ENCODE measurements at places on chromosomes 3 and 15.

DNA sequence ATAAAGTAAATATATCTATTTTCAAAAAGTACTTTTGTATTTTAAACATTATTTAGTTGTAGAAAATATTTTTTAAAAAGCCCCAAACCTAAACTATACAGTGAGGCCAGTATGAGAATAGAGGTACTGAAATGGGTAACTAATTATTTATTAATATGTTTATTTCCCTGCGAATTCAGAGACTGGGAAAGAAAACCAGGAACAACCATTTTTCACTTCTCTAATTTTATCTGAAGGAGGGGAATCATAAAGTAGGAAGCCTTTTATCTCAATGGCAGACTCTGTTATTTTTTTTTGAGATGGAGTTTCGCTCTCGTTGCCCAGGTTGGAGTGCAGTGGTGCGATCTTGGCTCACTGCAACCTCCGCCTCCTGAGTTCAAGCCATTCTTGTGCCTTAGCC, 63.6 kb upstream of the TRAK1 start:
- no peak for DNase-seq

DNA sequence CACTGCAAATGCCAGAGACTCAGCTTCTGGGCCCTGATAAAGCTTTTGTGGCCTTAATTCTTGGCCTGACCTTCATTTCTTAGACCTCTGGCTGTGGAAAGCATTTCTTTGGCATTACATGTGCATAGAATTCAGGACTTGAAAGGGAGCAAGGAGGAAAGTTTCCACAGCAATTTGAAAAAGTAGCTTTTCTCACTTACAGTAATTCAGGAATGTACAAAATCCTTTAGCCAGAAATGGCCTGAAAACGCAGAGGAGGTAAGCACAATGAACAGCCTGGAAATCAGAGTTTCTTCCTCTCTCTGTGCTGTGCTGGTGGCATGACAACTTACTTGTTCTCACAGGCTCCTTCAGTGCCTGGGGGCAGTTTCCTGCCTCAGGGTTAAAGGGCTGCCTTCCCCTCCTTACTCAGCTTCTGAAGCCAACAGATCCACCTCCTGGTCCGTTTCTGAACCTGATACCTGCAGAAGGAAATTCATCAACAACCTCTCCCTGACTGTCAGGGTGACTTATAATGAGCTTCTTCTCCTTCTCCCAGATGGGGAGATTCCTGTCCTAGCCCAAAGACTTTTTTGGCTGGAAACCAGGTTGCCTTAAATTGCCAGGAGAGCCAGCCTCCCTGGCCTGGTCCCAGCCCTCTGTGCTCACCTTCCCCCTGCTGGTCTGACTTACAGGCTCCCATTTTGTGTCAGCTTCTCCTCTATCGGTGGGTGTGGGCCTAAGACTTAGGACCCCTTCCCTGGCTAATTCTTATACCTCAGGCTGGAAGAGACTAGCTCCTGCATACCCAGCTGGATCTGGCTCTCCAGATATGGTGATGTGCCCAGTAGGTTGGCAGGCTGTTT, 102.3 kb downstream of the MYRIP start:
- no peak for DNase-seq

- no peak for DNase-seq
Observed at GRCh38 chr15:86657305-86657704, 577.6 kb downstream of the AGBL1 start.

- no peak for DNase-seq
Observed at GRCh38 chr15:76799760-76800159, 105.4 kb downstream of the SCAPER start.

GRCh38 chr15:53974813-53975212, 3.4 kb upstream of the UNC13C start:
- DNase-seq, result no peak

DNA sequence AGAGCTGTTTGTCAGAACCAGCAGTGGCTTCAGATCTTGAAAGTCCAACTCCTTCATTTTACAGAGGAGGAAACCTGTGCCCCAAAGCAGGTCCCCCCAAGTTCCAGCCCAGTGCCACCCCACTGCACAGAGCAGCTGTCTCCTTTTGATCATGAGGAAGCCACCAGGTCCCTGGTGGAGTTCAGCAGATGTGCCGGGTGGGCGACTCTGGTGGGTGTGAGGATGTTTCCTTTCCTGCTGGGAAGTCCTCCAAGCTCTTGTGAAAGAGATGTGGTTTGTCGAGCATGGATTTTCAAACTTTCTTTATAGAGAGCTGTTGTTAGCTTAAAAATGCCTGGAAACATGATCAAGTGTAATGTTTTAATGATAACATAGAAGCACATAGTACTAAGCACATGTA, 52.0 kb downstream of the SMAD3 start:
- no peak for DNase-seq

DNA sequence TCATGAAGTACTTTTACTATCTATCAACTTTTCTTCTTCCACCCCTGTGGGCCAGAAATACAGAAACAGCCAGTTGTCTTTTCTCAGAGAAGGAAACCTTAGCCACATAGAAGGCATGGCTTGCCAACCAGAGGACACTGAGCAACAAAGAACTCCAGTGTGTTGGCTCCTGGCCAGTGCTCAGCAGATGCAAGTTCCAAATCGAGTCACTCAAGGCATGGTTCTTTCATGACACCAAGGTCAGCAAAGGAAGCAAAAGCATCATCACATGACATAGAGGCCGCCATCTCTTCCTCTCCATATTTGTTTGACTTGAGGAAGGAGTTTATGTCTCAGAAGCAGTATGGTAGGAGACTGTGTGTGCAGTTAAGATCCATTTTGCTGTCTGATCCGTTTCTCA, 92.2 kb downstream of the MYLK start:
- no peak for DNase-seq
